ENCODE measurements at places on chromosomes 1 and 21.

- no peak for DNase-seq
These were observed 143.0 kb downstream of the RERE start for GRCh38 chr1:8674481-8674880.

- DNase-seq = no peak
These were observed 311.5 kb downstream of the KIF26B start for GRCh38 chr1:245466261-245466660.

DNA sequence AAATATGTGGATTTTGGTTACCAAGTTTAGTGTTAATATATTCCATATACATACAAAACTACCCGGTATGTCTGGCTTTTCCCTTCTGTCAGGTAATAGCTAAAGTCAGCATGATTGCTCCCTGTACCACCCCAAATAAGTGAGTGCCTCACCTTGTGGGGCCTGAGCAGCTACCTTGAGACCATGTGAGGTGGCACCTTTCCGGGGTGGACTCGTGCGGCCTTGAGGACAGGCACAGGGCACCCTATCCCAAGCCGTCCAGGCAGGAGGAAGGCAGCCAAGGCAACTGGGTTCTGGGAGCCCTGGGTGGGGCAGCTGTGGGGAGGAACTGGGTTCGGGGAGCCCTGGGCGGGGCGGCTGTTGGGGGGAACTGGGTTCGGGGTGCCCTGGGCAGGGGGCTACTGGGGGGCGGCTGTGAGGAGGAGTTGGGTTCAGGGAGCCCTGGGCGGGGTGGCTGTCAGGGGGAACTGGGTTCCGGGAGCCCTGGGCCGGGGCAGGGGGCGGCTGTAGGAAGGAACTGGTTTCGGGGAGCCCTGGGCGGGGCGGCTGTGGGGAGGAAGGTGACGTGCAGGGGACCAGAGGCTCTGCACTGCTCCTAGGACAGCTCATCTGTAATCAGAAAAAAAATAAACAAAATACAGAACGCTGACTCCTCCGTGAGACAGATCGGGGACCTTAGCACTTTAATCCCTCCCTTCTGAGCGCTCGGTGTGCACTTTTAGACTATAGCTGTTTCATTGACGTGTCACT, 63.3 kb downstream of the POFUT2 start:
- DNase-seq = no peak

DNA sequence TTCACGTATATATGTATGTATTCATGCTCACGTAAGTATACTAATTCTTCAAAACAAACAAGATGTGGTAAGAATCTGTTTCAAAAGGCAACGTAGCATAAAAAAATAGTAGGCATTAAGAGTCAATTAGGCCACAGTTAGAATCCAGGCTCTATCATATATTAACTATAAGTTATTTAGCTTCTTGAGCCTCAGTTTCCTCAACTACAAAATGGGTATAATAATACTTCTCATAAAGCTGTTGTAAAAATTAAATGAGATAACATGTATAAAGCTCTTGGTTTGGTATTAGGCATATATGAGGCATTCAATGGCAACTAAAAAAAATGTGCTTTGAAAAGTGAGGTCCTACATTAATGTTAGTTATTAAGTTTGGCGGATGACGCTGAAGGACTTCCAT, 9.2 kb downstream of the B3GALNT2 start:
- no peak for DNase-seq

- DNase-seq = no peak
These were observed 31.8 kb downstream of the DIPK1A start for GRCh38 chr1:92929461-92929860.

- DNase-seq = no peak
These were observed 39.7 kb downstream of the SLC66A1 start for GRCh38 chr1:19351873-19352272.

DNA sequence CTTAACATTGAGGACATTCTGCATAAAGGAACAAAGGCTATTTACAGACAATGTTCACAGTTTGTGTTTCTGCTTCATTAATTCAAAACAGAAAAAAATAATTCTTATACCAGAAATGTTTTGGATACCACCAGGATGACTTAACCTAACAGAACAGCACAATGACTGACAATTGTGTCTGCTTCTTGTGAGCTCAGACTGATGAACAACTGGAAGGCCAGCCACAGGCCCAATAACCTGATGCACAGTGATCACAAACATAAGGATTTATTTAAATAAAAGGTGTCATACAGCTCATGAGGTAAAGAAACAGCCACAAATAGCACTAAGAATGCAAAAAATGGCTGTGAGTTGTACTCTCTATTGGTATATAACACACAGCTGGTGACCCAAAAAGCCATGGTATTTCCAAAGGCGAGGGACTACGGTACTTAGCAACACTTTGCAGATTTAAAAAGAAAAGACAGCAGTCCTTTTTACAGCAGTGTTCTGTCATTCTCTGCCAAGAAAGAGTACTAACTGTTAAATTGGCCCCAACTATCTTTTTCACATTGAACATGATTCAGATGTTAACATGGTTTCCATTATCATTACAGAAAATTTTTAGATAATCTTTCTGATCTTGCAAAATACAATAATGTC, 32.1 kb upstream of the DDAH1 start:
- DNase-seq = peak; percentile 65

GRCh38 chr1:60889709-60890108, 192.7 kb upstream of the NFIA start:
- DNase-seq = no peak

- DNase-seq = no peak
These were observed 2.2 kb upstream of the EPHA2 start for GRCh38 chr1:16158025-16158424.

DNA sequence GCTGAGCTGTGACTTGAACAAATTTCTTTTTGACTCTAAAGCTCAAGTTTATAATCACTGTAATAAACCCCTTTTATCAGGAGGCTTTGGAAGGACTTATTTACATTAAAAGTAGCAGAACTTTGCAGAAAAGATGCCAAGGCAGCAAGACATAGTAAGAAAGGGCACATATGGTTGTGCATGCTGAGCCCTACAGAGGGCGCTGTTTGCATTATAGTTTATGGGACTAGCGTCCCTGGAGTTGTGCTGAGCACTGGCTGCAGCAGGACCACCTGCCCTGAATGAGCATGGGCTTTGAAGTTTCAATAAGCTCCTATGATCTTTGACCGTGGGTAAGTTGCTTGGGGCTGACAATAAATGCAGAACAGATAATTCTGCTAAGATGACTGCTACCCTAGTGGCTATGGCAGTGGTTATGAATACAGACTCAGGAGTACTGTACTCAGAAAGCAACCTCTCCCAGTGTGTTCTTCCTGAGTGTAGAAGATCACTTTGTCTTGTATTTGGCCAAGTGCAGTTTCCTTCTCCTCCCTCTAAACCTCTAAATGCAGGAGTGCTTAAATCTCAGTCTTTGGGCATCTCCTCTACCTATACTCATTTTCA, 45.4 kb upstream of the USP1 start:
- DNase-seq = no peak

- DNase-seq = no peak
These were observed 42.8 kb downstream of the MRPL39 start for GRCh38 chr21:25564349-25564948.

DNA sequence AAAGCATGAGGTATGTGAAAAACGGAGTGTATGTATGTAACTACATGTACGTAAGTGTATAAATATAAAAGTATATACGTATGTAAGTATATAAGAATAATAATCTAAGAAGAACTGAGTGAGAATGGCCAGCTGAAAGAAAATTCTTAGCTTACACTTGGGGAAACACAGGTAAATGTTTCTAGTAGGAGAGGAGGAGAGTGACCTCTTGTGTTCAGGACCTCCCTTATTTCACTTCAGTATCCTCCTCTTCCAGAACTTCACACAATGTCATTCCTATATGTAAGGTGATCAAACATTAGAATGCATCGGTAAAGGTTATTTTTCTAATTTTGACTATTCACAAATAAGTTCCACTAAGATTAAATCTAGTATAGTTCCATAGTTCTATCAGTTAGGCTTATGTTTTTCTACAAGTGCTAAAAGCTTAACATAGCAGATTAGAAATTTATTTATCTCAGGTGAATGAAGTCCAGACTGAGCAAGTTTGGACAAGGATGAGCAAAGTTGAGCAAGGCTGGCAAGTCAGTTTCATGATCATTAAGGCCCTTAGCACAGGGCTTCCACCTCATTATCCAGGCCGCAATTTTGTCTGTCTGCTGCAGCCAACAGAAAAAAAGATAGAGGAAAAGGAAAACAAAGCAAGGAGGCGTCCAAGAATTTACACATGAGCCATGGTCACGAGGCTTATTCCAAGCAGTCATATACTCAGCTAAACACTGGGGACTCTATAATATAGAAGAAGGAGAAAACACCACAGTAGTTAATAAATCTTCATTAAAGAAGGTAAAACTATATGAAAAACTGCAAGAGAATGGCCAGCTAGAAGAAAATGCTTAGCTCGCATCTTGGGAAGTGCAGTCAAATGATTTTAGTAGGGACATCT, 7.1 kb upstream of the MROH9 start:
- DNase-seq = peak; percentile 2

- DNase-seq = peak; percentile 71
These were observed 104.9 kb downstream of the PTGS2 start for GRCh38 chr1:186575348-186575747.

DNA sequence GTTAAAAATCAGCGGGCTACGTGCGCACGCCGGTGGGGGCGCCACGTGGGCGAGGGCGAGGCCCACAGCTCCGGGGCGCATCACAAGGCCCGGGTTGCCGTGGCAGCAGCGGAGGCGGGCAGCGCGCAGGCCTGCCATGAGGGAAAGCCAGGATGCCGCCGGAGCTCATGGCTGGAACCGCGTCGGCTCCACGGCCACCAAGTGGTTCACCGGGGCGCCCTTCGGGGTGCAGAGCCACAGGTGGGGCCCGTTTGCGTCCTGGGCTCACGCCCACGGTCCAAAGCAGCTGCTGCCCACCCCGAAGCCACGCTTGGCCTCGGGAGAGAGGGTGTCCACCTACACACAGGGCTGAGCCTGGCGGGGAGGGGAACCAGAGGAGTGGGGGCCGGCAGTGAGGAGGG, 4.9 kb upstream of the TTC22 start:
- DNase-seq = no peak

DNA sequence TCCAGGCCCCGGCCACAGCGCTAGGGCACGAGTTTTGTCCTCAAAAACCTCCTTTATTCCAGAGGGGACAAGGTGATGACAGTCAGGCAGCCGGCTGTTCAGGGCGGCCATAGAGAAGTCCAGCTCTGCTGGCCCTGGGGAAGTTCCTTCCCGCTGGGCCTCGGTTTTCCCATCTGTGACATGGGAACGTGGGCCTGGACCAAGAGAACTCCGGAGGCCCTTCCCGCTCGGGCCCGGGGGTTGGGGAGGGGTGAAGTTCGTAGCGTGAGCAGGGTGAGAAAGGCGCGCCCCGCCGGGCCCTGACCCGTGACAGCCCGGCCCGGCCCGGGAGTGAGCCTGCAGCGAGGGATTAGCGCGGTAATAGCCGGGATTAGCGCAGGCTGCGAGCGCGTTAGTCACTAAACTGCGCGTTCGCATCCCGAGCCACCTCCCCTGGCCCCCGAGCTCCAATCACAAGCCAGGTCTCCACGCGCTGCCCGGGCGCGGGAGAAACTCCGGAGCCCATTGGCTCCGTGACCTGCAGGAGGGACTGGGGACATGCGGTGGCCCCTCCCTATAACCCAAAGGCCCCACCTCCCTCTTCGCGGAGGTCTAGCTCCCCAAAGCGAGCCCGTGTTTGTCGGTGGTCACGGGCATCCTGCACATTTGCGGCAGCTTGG, 29.8 kb upstream of the PADI2 start:
- no peak for DNase-seq

DNA sequence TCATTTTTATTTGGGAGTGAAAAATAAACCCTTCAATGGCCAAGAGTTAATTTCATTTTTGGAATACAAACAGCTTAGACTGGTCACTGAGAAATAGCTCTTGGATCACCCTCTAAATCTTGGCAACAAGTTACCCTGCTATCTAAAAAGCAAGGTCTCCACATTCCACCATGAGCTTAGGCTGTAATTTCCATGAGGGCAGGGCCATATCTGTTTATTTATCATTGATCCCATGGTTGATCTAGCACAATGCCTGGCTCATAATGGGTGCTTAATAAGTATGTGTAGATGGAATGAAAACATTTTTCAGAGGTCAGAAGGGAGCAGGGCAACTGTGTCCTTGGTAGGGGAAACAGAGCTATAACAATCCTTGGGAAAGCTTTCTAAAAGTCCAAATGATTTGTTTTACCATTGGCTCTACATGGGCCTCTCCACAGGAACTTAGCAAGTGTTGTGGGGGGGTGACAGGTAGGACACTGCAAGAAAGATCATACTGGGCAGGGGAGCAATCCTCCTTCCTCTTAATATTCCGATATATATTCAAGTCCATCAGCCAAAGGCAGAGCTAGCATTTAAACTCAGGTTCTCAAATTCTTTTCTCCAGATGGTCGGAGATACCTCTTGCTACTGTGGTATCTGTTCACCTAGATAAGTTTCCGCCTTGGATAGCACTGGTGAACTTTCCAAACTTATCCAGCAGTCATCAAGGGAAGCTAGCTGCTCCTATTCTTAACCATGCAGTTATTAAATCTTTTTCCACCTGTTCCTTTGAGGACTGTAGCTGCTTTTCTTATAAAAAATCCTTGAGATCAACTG, 53.1 kb upstream of the PTCH2 start:
- peak; percentile 44 for DNase-seq

GRCh38 chr1:22383526-22384294, 67.9 kb upstream of the ZBTB40 start:
- no peak for DNase-seq

DNA sequence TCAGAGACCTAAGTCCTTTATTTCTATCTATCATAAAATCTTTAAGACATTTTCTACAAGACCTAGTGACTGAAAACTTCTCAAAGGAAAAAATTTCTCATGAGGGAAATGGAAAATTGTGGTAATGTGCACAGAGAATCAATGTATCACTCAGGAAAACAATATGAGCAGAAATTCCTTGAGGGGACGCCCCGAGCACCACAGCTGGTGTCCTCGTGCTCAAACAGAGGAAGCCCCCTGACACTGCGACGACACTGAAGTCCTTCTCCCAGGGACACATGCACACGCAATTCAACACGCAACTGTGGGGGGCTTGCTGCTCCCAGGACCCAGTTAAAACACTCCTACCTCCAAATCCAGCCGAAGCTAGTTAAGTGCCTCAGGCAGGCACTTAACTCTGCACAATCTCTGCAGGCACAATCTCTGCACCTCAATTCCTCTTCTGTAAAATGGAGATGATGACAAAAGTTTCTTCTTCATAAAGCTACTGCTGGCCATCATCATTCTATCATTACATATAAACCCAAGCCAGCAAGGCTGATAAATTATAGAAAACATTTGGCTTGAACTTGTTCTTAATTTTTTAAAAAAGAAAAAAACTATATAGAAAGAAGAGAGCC, 16.0 kb downstream of the ZBTB17 start:
- no peak for DNase-seq

DNA sequence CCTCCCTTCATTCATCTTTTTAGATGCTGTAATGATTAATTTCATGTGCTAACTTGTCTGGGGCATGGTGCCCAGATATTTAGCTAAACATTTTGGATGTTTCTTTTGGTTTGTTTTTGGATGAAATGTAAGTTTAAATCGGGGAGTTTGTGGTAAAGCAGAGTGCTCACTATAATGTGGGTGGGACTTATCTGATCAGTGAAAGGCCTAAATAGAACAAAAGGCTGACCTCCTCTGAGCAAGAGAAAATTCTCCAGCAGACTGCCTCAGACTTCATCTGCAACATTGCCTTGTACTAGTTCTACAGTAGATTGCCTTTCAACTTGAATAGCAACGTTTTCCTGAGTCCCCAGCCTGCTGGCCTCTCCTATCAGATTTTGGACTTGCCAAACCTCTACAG, 183.6 kb downstream of the S1PR1 start:
- DNase-seq = no peak
